ENCODE measurements at places on chromosomes 5 and 9.
A peak's percentile ranks its signal among the peaks of the same experiment; 100 is the strongest.

DNA sequence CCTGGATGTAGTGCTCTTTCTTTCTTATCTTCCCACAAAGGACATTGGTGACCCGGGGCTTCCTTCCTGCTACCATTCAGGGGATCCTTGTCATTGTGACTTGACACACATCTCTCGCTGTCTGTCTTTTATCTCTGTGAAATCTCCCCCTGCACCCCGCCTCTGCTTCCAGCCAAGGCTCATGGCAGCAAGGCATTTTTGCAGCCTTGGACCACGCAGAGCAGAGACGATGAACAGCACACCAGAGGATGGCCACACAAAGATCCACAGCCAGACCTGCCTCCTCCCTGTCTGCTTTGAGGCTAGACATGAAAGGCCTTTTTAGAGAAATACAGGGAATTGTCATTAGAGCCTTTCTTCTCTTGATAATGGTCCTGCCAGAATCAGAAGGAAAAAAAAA is 549.1 kb downstream of the CDK5RAP2 start:
- DNase-seq, result no peak

DNA sequence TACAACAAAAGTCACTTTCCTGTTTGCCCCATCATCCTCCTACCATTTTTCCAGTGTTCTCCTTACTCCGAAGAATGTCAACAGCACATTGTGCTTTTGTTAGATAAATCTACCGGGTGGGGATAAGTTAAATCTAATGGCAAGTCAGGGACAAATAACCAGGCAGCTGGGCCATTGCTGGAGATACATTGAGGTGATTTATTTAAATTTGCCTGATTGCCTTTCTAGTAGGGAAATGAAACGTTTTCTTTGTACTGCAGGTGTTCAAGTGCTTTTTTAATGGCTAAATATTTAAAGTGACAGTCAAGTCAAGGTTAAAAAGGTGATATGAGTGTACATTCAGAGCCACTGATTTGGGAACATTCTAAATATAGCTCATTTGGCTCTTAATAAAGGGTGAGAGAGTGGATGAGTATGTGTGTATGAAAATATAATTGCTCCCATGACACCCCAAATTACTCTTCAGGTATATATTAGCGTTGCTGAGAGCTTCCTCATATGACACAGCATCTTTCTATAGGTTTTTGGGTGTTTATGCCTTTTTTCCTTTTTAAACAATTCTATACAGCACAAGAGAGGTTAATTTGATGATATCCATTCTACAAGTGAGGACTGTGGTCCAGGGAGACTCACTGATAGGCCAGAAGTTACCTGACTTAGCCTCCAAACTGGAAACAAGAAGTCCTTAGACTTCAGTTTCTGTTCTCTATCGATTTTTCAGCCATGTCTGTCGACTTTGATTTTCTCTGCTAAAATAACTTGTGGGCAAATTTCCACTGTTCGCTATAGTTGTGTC is 51.9 kb downstream of the DMRT2 start:
- no peak for DNase-seq

DNA sequence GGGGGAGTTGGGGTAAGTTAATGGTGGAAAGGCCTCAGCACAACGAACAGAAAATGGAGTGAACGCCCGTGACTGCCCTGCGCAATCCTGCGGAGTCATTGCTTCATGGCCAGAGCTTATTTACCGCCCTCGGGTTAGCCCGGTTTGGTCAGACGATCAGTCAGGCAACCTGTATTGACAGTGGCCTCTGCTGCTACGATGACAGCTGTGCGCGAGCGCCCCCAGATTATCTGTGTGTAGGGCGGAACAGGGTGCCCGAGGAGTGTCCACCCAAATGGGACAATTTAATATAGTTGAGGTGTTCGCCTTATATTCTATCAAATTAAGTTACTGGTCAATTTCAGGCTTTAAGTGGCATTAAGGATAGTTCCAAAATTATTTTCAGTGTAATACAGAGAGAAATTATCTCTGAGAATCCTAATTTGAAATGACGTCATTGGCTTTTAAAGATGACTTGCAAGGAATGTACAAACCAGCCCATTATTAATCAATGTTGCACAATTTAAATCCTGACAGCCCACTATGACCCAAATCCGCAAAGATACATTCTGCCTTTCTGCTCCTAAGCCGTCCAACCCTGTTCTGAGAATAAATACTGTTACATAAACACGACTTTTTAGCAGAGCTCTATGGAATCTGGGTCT is 879 bp upstream of the UBQLN1 start:
- DNase-seq, result no peak

- peak; percentile 90 for DNase-seq
Observed at GRCh38 chr5:87300744-87301143, 33.1 kb downstream of the RASA1 start.

DNA sequence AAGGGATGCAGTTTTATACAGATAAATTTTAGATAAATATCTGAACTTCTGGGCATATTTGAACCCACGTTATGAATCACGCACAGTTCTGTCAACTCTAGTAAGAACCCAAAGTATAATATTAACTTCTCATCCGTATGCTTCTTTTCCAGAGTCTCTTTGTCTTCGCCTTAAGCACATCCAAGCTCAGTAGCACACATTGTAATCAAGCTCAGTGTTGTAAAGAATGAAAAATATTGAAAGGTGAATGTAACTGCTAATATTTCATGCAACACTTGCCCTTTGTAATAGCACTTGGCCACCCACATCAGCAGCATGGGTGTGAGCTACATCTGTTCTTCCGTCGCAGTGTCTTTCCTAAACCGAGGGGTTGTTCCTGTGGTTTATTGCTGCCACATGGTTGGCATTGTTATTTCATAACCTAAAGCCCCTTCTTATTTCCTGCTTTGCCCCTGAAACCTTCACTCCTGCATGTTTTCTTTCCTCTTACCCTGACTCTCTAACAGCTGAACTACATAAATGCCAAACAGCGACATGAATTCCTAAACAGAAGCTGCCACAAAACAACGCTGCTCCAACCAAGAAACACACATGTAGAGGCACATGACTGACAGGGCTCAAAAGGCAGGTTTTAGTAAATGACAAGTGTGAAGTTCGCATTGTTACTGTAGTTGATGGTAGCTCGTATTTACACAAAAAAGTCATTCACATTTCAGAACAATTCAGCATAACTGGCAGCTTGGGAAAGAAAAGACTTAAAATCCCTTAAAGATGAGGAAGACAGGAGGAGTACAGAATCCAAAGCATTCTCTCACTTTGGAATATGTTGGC is 190.1 kb upstream of the MEF2C start:
- DNase-seq, result no peak

- DNase-seq, result no peak
Observed at GRCh38 chr9:131649646-131650045, 90.2 kb downstream of the RAPGEF1 start.

GRCh38 chr5:29930316-29930715 is 1263.2 kb upstream of the CDH6 start:
- no peak for DNase-seq
